ENCODE measurements at places on chromosomes 13 and 19. TPM values are rescaled to one million over a fixed set of nuclear protein-coding genes. Genes with fewer than 3 reads are reported as not detected.

SMIM24 gene
- total RNA-seq = not detected

NLRP4 gene
- total RNA-seq = 0.52 TPM

CDX2 gene
- 12.5 TPM for total RNA-seq

DNA sequence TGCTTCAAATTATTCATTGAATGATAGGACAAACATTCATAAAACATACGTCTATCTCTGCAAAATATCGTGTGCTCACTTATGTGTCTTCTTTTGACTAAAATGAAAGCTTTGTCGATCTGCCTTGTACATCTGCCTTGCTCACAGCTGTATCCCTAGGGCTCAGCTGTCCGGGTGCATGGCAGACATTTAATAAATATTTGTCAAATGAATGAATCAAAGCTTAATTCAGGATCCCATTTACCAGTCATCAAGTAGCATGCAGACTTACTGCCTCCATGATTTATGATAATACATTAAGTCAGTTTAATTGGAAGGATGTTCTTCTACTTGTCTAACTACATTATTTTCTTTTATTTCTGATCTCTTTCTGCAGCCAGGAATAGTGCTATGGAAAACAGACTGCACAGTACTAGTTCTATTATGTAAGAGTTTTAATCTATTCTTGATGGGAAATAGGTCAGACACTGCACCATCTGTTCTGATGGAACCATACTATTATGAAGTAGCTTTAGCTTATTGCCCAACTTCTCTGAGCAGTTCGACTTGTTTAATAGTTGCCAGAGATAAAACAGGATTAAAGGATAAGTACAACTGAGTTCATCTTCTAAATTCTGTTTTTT lies 13.2 kb downstream of the SLC46A3 start:
- H3K27ac ChIP-seq = no peak overlapping the region
- DNase-seq = no peak
- no peaks in the 10 kb centered on the region for H3K27me3 ChIP-seq
- no peaks in the 10 kb centered on the region for H3K36me3 ChIP-seq
- no peak overlapping the region for H3K4me3 ChIP-seq

KLF12 gene
- total RNA-seq = 7.8 TPM

GRCh38 chr13:77698201-77699058 lies 943 bp downstream of the SLAIN1 start:
- H3K36me3 ChIP-seq = no peaks in the 10 kb centered on the region
- no peak for DNase-seq
- H3K27me3 ChIP-seq = no peaks in the 10 kb centered on the region
- H3K4me1 ChIP-seq = no peaks in the 10 kb centered on the region
- H3K27ac ChIP-seq = no peak overlapping the region

CEACAM19 gene
- total RNA-seq = 4.0 TPM

GRCh38 chr13:114071991-114072390 lies 60.4 kb downstream of the RASA3 start:
- no peak overlapping the region for H3K4me3 ChIP-seq
- no peaks in the 10 kb centered on the region for H3K27me3 ChIP-seq
- H3K4me1 ChIP-seq = no peaks in the 10 kb centered on the region
- H3K36me3 ChIP-seq = 0 out of 2 replicates have a peak, but pooled peaks cover 3% of the 10 kb centered on the region
- no peak overlapping the region for H3K27ac ChIP-seq

- H3K27me3 ChIP-seq = no peaks in the 10 kb centered on the region
- H3K27ac ChIP-seq = no peak overlapping the region
Measured at GRCh38 chr19:28898249-28898648, 314.7 kb downstream of the UQCRFS1 start.

GAMT gene
- total RNA-seq = 102 TPM

TMPRSS9 gene
- not detected for total RNA-seq

- H3K36me3 ChIP-seq = no peaks in the 10 kb centered on the region
- H3K27me3 ChIP-seq = 0 out of 2 replicates have a peak, but pooled peaks cover 7% of the 10 kb centered on the region
- no peaks in the 10 kb centered on the region for H3K4me1 ChIP-seq
- no peak for DNase-seq
- no peak overlapping the region for H3K4me3 ChIP-seq
Measured at GRCh38 chr13:94414141-94414540, 65.3 kb downstream of the DCT start.

CDC42EP5 gene
- 0.64 TPM for total RNA-seq
